Stimulated activated CD4-positive, alpha-beta T cell treated with anti-CD3 and anti-CD28 coated beads, Interleukin-4, amount 100 ng/mL, for 24 hours (primary cell): ENCODE measurements at places on chromosomes 7 and 10.

- no peak for DNase-seq
Observed at GRCh38 chr10:37762287-37762686, 95.1 kb downstream of the ZNF248 start.

DNA sequence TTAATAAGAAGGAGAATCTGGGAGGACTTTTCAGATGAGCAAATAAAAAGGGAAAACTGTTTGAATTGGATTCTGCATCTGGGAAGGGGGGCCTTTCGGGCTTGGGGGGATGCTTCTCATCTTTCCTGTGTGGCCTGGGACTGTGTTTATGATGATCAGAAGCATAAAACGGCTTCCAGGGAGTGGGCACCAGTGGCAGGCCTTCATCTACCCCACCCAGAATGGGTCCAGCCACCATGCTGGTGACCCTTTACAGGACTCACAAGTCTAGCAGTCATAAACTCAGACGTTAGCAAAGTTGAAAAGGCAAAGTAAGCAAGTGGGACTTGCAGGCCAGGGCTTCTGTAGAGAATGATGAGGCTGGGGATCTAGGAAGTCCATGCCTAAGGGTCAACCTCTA lies 198.3 kb upstream of the ZMIZ1 start:
- no peak for DNase-seq

GRCh38 chr10:90276894-90277475 lies 575.6 kb downstream of the KIF20B start:
- no peak for DNase-seq

GRCh38 chr10:47287365-47287802 lies 12.6 kb upstream of the GDF10 start:
- DNase-seq = no peak
